ENCODE measurements at places on chromosomes 3 and 15.

- DNase-seq: peak; percentile 3
Measured at GRCh38 chr3:138188013-138188730, 1.1 kb downstream of the ARMC8 start.

DNA sequence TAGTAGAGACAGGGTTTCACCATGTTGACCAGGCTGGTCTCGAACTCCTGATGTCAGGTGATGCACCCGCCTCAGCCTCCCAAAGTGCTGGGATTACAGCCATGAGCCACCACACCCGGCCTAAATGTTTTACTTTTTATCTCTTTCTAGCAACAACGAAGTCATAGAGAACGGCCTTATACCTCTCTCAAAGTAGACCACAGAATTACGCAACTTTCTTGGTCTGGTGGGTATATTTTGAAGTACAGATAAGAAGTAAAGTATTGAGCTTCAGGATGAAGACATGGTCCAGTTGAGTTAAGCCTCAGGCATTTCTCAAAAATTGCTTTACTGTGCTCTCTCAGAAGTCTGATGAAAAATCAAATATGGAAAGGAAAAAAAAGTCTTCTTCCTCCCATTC, 30.6 kb downstream of the FAM240A start:
- no peak for DNase-seq

- DNase-seq: no peak
Measured at GRCh38 chr3:170055209-170055608, 17.4 kb downstream of the GPR160 start.

DNA sequence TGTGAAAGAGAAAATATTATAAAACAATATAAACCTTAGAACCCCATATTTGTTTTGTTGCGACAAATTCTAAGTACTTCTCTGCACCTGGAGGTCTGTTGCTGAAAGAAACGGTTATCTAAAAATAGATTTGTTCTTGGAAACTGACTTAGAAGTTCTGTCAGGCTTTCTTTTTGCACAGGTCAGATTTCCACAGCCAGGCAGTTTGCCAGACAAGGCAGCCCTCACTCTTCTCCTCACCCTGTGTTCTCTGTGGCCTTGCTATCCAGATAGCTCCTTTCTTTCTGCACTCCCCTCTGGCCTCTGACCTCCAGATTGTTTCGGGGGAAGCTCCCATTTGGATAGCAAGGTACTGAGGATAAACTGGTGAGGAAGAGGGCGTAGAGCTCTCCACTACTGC, 413.3 kb upstream of the ONECUT1 start:
- DNase-seq: no peak

GRCh38 chr3:161794551-161794950, 297.9 kb downstream of the OTOL1 start:
- DNase-seq: no peak

DNA sequence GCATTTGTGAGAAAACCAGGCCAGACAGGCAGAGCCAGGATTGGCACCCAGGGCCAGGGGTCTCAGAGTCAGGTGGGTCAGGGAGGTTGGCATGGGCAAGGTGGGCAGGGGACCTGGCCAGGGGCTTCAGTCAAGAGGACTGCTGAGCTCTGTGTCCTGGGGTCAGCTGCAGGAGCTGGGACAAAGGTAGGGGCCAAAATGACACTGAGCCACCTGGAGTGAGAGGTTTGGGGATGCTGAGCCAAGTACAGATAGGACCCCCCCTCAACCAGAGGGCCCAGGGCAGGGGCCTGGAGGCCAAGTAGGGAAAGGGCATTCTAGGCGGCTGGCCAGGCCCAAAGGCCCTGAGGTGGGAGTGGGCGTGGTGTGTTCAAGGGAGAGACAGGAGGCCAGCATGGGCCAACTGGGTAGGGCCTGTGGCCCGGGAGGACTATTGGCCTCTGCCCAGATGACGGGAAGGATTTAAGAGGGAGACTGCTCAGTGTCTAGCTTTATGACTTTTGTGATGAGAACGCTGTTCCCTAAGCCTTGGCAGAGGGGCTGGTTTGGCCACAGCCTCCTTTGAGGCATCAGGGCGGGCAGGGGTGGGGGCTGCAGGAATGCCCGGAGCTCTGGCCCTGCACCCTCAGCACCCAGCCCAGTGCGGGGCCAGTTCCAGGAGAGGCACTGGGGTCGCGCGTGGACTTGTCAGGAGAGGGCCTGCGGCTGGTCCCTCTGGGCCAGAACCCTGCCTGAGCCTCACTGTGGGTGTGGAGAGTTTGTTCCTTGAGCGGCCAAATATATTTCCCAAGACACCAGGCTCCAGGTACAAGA, 3.1 kb downstream of the CFAP100 start:
- no peak for DNase-seq

DNA sequence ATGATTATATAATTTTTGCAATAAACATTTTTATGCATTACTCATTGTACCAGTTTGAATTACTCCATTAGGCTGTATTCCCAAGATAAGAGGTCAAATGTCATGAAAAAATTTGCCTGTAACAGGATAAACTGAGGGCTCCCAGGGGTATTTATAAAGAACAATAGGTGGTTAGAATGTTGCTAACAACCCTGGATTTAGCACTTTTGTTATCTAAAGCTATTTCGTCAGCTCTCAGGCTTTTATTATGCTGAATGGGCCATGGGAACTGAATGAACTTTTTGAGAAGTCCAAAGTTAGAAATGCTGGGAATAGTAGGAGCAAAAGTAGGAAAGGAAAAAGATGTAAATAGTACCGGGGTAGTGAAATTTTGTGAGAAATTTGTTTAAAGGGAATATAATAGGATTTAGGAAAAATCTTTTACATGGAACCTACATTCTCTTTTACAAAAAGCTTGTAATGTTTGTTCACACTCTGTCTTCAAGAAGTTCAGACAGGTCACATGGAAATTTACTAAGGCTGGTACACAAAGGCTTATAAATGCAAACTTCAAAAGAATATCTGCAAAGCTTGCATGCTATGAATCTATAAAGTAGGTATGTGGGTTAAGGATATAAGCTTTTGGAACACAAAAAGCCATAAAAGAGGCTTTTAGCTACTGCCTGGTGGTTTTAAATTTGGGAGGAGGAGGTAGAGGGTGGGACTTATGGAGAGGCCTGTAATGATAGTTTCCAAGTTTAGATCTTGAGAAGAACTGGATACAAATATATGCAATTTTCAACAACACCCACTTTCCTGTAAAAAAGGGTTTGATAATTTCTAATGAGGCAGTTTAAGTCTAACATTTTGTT, 445.8 kb upstream of the NAALADL2 start:
- no peak for DNase-seq

DNA sequence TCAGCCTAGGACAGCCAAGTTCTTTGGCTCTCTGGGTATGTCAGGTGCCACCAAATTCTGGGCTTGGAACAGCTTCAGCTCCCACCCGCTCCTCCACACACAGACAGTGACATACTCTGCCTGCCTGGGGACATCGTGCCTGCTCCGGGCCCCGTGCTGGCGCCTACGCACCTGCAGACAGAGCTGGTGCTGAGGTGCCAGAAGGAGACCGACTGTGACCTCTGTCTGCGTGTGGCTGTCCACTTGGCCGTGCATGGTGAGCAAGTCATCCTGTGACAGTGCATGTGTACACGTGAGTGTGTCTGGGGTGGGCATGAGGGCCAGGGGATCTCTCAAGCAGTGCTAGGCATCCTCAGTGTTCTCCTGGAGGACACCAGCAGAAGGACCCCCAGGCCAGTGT, 922 bp downstream of the IL17RC start:
- no peak for DNase-seq

- DNase-seq: no peak
Measured at GRCh38 chr15:79412429-79412828, 19.7 kb upstream of the MINAR1 start.

DNA sequence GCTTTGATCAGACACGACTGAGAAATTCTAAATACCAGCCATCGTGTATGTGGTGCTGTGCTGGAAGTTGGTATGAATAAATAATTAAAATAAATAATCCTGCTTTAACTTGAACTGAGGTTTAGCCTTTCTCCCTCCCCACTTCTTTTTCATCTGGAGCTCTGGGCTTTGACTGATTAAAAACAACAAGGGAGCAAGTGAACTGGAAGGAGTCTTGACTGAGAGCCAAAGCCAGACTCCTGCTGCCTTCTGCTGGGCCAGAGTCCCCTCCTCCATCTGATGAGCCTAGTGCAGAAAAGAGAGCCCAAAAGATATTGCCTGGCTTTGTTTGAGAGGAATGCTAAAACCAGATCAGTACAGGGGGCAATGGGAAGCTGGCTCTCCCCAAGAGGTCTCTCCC, 96.0 kb downstream of the CCNL1 start:
- no peak for DNase-seq

DNA sequence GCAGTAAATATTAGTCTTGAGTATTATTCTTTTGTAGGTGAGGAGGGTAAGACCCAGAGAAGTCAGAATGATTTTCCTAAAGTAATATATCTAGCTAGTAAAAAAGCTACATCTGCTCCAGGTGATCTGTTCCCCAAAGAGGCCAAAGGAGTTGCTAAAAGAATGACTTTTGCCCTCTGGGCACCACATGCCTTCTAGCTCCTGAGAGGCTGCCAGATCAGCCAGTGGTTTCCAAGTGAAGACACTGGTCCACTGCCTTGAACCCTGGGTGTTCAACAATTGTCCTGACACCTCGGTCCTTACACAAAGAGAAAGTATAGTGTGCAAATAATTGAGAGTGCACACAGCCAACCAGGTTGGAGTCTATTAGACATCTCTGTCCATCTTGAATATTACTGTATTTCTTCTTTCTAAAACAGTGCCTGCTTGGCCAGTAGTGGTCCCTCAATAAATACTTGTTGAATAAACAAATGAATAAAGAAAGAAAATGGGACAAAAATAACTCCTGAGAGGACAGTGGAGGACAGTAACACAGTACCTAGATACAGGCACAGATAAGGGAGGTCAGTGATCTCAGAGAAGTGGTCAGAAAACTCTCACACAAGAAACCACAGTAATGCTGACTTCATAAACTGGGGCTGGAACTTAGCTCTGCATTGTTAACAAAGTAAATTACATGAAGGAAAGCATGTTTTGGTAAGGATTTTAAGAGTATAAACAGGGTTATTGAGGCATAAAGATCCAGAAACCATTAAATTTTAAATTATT, 56.6 kb upstream of the CSTA start:
- no peak for DNase-seq

DNA sequence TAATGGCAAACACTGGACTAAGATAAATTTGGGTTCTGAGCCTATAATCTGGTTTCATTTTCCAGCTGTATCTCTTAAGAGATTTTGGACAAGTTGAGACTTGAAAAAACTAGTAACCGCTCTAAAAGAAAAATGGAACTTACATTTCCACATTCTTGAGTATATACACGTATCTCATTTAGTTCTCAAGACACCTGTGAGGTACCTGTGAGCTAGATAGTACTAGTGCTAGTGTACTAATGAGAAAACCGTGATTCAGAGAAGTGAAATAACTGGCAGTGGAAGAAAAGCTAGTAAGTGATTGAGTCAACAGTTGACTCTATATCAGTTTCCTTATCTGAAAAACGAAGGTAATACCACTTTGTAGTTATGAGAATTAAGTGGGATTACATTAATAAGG, 62.2 kb upstream of the PAQR5 start:
- no peak for DNase-seq

GRCh38 chr15:100875976-100876375, 3.7 kb upstream of the ALDH1A3 start:
- no peak for DNase-seq

DNA sequence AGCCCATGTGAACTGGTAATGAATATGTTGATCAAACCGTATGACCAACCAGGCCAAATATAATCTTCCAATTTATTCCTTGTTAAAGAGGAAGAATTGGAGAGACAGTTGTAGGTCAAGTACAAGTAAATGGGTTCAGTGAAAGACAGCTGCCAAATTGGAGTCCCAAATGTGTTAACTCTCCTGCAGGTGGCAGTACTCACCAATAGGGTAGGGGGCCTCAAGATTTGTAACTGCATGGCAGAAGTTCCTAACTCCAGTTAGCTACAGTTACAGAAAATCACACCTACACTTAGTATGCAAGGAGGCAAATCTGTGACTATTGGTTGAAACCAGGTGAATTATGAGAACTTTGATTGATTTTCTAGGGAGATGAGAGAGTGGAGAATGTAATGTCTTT, 278.0 kb downstream of the ZBBX start:
- DNase-seq: no peak

DNA sequence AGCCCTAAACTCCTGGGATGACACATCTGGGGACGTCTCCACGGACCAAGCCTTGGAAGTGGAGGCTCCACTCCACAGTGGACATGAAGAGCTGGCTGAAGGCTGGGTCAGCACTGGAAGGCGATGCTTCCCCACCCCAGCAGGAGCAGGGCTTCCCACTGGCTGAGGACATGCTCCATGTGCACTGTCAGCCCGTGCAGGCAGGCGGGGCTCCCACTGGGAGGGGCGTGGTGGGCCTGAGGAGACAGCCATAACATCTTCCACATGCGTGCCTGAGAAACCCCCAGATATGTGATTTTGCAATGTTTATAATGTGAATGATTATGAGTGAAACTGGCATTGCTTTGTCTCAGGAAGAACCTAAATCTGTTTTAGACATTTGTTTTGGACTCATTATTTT, 231.3 kb downstream of the KLF13 start:
- no peak for DNase-seq

- no peak for DNase-seq
Measured at GRCh38 chr3:9079676-9080075, 116.4 kb upstream of the RAD18 start.

GRCh38 chr3:106341087-106341486, 472.3 kb upstream of the CBLB start:
- no peak for DNase-seq

DNA sequence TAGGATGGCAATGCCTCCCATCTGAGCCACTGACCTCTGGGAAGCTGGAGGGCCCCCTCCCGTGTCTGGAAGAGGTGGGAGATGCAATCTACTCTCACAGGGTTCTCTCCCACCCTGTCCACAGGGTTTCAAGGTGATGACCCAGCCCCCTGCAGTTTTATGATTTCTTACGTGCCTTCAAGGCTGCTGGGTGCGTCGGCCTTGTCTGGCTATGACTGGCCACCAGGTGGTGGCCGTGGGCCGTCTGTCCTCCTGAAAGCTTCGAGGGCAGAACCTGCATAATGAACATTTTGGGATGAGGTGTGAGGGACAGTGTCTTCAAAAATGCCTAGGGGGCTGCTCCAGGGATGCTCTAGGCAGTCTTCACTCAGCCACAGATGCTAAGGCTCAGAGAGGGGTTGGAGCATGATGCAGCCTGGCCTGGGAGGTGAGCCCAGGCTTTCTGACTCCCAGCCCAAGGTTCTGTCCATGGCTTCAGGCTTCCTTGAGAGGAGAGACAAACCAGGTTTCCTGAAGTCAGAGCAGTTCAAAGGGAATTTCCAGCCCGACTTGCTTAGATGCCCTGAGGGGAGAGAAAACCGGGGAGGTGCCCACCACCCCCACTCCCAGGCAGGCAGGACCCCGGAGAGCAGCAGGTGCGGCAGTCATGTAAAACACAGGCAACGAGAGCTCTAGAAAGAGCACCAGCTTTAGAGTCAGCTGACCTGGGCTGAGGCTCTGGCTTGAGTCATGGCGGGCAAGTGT, 18.7 kb downstream of the ISG20 start:
- no peak for DNase-seq
